ENCODE measurements at places on chromosomes 1 and 21.

GRCh38 chr1:245043611-245043940, 111.2 kb upstream of the KIF26B start:
- DNase-seq = no peak

DNA sequence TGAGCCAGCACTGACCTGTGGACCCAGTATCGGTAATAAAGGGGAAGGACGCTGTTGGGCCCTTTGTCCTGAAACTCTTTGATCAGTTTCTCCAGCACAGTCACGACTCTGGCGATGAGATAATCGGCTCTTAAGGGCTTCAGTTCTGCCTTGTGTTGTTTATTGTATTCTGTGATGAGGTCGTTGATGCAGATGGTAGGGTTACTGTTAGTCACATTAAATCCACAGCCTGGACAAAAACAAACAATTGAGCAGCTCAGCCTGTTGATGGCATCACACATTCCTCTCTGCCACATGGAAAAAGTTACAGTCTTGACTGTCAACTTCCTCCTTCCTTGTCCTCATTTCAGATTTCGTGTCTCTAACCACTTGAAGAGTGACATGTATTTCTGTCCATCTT, 57.6 kb downstream of the SIM2 start:
- no peak for DNase-seq

DNA sequence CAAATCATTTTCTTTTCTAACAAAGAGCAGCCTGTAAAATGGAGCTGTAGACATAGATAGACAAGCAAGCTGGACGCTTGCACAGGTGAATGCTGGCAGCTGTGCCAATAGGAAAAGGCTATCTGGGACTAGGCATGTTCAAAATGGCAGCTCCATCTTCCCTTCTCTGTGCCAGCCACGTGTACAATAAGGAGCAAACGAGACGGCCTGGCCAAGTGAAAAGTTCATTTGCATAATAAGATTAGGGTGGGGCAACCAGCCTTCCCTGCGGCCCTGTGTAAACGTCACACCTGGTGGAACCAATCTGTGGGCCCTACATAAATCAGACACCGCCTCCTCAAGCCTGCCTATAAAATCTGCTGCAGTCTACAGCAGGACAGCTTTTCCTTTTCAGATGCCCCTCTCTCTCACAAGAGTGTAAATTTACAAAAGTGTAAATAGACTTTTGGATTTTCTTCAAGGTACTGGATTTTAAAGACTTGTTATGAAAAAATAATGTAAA, 16.6 kb upstream of the EDEM3 start:
- no peak for DNase-seq

GRCh38 chr1:49694251-49694827, 329.4 kb downstream of the AGBL4 start:
- no peak for DNase-seq
